ENCODE measurements at places on chromosomes 3 and 15.

GRCh38 chr3:123834631-123835030, 49.5 kb downstream of the MYLK start:
- no peak for DNase-seq

GRCh38 chr3:109900783-109901182, 563.4 kb upstream of the DPPA4 start:
- DNase-seq = peak; percentile 36

- DNase-seq = no peak
Observed at GRCh38 chr15:69535101-69535638, 82.6 kb downstream of the RPLP1 start.

- DNase-seq = no peak
Observed at GRCh38 chr3:188306435-188307005, 152.6 kb downstream of the LPP start.

DNA sequence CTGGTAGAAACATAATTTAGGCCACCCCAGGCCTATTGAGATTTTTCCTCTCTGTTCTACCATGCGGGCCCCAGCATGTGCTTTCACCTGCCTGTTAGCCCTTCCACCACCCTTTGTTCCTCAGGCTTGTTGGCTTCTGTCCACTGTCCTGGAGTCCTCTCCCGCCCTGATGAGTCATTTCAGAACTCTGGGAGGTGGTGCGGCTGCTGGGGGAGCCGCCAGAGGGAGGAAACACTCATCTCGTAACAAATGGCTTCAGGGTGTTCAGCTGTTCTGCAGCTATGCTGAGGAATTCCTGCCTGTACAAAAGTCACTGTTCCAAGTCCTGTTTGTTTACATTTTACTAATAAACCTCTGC, 36.3 kb downstream of the LRTM1 start:
- DNase-seq = peak; percentile 47

DNA sequence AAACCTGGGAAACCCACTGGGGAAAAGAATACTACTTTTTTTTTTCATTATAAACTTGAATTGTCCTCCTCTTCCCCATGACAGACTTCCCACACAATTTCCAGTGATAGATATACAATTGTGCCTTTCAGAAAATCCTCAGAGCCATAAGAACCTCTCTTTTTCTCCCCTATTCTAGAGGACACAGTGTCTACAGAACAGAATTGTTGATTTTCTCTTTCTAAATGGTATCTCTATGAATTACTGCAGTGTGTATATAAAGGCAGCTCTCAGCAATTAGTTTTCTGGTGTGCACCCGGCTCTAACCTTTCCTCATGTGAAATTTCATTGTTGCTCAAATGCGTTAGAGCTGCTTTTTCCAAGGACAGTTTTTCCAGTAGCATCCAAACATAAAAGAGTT, 430.1 kb downstream of the TUSC7 start:
- DNase-seq = no peak

- peak; percentile 14 for DNase-seq
Observed at GRCh38 chr15:90871716-90872485, 3.5 kb downstream of the FURIN start.

DNA sequence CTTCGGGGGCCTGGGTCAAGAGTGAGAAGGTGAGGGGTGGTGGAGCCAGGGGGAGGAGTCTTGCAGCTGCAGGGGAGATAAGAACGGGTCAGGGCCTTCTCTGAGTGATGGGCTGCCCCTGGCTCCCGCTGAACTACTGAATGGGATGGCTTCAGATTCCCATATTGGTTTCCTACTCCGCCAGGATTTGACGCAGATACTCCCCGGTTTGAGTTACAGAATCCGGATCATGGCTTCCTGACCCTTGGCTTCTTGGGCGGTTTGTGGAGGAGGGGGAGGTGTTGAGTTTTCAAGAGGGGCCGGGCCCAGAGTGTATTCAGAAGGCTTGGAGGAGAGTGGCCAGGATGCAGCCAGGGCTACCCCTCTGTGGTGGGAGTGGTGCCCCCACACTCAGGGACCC, 119.9 kb upstream of the ATP2B2 start:
- DNase-seq = no peak

DNA sequence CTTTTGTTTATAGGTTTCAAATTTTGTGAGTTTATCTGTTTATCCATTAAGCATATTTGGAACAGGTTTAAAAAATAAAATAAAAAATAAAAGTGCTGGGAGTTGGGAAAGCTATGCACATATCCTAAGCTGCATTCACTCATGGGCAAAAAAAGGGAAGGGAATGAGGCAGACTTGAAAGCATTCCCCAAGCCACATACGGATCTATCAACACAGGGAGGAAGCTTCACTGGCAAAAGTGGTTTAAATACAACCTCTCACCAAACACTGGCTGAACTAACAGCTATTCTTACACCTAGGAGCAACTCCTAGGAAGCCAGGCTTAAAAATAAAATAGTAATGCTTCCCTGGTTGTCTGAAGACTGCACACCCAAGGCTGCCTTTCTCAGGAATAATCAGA, 101.2 kb downstream of the PCCB start:
- DNase-seq = no peak

GRCh38 chr3:158702815-158703481, 29.3 kb downstream of the RARRES1 start:
- DNase-seq = no peak

GRCh38 chr3:121970047-121970446, 52.0 kb downstream of the ILDR1 start:
- no peak for DNase-seq

GRCh38 chr3:113927556-113927955, 20.3 kb upstream of the ZDHHC23 start:
- DNase-seq = no peak

DNA sequence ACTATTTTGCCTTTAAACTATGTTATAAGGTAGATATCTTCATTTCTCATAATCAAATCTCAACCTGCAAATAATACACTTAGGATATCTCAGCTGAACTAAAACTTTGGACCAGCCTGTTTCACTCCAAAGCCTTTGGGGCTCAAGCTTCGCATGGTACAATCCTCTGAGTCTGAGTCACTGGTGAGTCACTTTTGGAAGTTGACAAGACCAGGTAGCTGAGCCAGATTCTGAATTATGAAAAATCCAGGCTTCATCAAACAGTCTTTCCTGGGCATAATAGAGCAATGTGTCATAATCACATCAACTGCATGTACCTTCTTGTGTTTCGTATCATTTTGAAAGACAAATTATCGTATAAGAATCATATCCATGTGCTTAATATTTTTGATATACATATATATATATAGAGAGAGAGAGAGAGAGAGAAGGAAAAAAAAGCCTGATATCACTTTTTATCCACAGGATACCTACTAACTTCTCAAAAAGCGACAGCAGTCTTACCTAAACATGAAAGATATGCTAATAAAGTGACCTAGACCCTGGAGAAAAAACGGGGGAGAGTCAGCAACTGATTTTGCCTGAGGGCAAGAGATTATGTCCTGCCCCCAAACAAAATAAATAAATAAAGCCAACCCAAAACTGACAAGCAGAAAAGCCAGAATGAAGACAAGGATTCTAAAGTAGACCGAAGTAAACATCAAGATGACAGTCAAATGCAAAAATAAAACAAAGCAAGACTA, 263.9 kb upstream of the TGFBR2 start:
- DNase-seq = no peak

- no peak for DNase-seq
Observed at GRCh38 chr3:24400015-24400414, 94.6 kb downstream of the THRB start.

- DNase-seq = no peak
Observed at GRCh38 chr3:125137358-125138033, 75.1 kb downstream of the SLC12A8 start.

- no peak for DNase-seq
Observed at GRCh38 chr3:19148768-19149091, 420 bp downstream of the KCNH8 start.

- no peak for DNase-seq
Observed at GRCh38 chr3:65004306-65004705, 316.5 kb upstream of the ADAMTS9 start.

DNA sequence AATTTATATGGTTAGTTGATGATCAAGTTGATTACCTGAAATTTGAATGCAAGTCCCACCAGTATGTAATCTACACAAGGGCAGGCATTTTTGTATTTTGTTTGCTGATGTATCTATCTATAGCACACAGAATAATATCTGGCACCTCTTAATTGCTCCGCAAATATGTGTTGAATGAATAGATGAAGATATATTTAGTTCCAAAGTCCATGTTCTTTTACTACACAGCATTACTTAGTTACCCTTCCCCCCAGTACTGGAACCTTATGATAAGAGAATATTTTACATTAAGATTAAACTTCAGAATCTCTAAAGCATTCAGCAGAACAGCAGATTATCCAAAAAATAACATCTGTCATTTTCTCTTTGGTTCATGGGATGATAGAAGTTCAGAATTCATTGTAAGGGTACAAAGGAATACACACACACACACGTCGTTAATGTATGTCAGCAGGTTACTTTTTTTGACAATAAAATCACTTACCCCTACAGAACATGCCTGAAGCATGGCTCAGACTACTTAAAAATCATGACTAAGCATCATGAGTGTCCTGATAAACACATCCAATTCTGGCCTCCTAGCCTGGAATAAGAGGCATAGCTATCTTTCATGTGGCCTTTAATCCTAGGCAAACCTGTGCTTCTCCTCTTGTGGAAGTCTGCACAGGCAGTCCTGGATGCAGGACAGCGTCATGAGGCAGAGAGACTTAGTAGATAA, 148.9 kb upstream of the TBC1D5 start:
- DNase-seq = no peak

DNA sequence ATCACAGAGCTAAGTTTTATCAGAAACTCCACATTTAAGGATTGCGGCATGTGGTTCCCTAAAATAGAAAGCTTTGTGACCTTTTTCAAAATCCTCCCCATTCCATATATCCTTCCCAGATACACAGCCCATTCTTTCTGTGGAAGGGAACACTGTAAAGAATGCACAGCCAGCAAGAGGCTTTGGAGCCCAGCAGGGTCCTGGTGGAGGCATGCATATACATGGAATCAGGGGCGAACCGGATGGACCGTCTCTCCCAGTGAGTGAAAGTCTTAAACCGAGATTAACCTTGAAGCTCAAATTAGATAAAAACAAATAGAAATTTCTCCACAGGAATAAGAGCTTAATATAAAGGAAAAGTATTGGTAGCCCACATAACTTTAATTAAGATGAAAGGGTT, 436.2 kb upstream of the MDFIC2 start:
- no peak for DNase-seq

DNA sequence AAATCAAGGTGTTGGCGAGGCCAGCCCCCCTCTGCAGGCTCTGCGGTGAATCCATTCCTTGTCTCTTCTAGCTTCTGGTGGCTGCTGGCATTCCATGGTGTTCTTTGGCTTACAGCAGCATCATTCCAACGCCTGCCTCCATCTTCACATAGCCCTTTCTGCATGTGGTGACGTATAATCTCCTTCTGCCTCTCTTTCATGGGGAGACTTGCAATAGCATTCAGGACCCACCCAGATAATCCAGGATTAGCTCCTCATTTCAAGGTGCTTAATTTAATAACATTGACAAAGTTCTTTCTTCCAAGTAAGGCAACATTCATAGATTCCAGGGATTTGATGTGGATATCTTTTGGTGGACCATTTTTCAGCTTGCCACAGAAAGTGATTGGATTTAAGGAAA, 35.8 kb downstream of the ISG20 start:
- no peak for DNase-seq

- no peak for DNase-seq
Observed at GRCh38 chr3:55698831-55699230, 211.7 kb upstream of the WNT5A start.

- DNase-seq = no peak
Observed at GRCh38 chr3:130773366-130773765, 26.7 kb upstream of the PIK3R4 start.

DNA sequence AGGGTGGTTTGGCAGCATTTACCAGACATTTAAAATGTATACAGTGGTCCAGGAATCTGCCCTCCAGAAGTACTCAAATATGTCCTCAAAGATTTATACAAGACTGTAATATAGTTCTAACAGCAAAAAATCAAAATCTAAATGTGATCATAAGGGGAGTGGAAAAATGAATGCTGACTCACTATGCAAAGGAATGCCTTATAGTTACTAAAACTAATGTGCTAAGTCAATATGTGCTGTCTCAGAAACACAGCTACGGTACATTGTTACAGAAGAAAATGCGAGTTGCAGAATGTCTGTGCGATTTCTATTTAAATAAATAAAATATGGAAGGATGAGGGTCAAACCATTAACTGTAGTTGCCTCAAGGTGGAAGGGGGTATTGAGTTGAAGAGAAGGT, 230.1 kb upstream of the UBE2E1 start:
- no peak for DNase-seq

GRCh38 chr3:146502887-146503460, 33.6 kb upstream of the PLSCR2 start:
- no peak for DNase-seq

DNA sequence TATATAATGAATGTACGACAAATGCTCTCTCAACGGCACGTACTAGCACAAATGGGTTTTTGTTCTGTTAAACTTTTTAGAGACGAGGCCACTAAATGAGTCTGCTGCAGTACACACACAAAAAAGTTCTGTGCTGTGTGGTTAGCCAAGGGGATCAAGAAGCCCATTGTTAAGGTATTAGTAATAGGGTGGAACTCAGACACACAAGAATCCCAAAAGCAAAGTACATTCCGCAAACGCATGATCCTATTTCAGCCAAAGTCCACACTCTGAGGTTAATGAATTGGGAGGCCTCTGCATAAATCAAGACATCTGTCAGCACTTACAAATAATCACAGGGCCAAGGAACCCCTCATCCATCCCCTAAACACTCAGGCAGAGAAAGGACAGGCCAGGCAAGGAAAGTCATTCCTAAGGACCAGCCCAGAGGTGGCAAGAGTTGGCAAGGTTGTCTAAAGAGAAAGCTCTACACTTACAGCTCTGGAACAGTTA, 12.1 kb downstream of the OSBPL10 start:
- no peak for DNase-seq

- no peak for DNase-seq
Observed at GRCh38 chr3:10116138-10116460, 624 bp downstream of the BRK1 start.

DNA sequence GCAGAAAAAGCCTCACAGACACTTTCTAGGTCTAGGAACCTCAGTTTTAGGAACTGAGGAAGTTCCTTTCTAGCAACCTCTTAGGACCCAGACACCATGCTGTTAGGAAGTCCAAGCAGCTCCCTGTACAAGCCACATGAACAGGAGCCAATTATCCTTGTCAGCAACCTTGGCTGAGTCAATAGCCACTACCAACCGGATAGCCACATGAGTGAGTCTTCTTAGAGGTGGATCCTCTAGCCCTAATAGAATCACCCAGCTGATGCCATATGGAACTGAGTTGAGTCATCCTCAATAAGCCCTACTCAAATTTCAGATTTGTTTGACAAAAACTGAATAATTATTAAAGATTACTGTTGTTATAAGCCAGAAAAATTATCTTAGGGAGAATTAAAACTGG, 256.2 kb downstream of the NLGN1 start:
- no peak for DNase-seq

DNA sequence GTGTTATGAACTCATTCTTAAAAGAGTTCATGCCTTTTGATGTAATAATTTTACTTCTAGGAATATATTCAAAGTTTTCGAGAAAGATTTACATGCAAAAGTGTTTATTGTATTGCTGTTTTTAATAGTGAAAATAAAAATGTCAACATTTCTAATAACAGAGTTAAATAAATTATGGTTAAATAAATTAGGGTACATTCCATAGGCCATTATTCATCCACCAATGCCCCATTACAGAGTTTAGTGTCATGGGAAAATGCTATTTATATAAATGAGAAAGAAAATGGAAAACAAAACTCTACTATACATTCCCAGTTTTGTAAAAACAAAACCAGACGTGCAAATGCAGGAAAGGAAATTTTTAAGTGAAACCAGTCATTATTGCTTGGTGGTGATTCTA, 538.1 kb upstream of the TBL1XR1 start:
- DNase-seq = no peak

GRCh38 chr3:157087373-157087772, 72.6 kb downstream of the CCNL1 start:
- DNase-seq = no peak

Measured in NCI-H510A treated with DMSO at 0.1 percent for 48 hours (cell line).